ENCODE measurements at places on chromosomes 12 and 14. TPM values are rescaled to one million over a fixed set of nuclear protein-coding genes. Genes with fewer than 3 reads are reported as not detected.

CISTR gene
- 0.81 TPM for total RNA-seq

FSCB gene
- not detected for total RNA-seq

WNT1 gene
- total RNA-seq = not detected

OR6C6 gene
- total RNA-seq = not detected

MED13L gene
- 55.5 TPM for total RNA-seq

C12orf54 gene
- total RNA-seq = not detected

PTHLH gene
- total RNA-seq = not detected

DBX2 gene
- total RNA-seq = 0.27 TPM

RND1 gene
- 7.6 TPM for total RNA-seq

PLXNC1 gene
- total RNA-seq = 2.0 TPM

ASCL1 gene
- total RNA-seq = 0.07 TPM

AVPR1A gene
- total RNA-seq = 0.24 TPM

DNA sequence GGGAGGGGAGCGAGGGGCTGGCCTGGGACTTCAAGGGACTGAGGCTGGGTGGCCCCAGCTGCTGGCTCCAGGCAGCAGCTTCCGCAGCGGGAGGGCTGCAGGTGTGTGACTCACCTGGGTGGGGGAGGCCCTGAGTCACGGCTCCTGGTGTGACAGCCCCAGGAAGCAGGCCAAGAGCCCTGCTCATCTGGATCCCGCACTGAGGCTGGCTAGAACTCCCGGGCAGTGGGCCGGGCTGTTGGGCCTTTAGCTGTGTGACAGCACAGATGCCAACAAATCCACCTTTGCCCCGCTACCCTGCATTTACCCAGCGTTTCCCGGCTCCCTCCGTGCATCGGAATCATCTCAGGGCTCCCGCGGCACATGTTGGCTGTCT is 180.0 kb upstream of the PRMT8 start:
- no peak for DNase-seq

- DNase-seq = peak; percentile 25
Observed at GRCh38 chr14:67622675-67623074, 3.0 kb downstream of the ARG2 start.

DNA sequence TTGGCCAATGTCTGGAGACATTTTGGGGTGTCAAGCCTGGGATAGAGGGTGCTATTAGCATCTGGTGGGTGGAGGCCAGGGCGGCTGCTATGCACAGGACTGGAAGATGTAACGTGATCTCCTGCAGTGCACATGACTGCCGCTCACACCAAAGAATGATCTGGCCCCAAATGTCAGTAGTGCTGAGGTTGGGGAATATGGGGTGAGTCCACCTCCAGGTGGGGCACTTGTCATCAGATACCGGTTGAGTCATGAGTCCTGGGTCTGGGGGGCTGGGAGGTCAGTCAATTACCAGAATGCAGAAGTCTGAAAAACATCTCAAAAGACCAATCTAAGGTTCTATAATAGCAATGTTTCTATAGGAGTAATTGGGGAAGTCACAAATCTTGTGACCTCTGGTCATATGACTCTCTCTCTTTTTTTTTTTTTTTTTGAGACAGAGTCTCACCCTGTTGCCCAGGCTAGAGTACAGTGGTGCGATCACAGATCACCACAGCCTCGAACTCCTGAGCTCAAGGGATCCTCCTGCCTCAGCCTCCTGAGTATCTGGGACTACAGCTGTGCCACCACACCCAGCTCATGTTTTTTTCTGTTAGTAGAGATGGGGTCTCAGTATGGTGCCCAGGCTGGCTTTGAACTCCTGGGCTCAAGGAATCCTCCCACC is 6.0 kb upstream of the SDSL start:
- no peak for DNase-seq

DNA sequence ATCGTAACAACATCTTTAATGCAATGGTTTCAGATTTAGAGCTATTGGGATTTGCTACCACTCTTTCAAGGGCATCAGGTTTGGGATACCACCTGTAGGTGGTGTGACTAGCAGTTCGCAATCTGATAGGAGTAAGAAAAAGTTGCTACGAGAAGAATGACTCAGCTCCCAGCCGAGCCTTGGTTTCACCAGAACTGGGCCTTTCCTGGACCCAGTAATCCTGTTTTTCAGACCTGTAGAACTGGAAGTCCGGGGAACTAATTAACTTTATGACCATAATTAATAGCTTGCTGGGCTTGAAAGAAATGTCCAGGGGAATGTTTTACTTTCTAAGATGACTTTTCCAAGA is 770 bp downstream of the ABHD4 start:
- no peak for DNase-seq

DNA sequence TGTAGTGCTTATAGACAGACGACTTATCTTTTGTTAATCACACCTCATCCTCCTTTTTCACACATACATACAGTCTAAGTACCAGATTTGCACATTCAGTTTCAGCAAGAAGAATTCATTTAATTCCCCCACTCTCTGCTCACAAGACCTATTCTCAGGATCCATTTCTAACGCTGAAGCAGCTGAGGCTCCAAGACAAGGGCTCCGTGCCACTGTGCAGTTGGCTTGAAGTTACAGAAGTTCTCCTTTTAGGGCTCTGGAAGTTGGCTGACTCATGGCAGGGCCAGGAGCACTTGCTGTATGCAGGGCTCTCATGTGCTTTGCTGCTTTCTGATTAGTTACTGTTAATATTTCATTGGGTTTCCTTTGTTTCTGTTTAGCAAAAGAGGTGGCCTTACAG is 1566.9 kb upstream of the TMEM132C start:
- DNase-seq = no peak

DNA sequence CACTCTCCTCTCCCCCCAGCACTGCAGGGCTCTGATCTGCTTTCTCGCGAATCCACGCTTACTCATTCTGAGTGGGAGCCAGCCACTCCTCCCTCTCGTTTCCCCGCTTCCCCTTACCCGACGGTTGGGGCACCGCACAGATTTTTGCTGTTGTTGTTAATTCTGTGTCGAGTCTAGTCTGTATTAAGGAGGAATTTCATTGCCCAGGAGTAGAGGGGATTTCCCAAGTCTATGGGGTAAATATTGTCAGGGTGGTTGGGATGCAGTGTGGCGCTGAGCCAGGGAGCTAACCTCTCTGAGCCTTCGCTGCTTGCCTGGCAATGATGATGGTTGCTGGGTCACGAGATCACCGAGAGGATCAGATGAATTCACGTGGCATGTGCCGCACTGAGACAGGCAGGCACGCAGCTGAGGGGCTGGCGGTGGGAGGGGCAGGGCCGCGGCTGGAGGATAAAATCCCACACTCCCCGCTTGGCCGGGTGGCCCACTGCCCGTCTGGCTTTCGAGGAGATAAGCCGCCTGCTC is 18.5 kb downstream of the NCOR2 start:
- no peak for DNase-seq

DNA sequence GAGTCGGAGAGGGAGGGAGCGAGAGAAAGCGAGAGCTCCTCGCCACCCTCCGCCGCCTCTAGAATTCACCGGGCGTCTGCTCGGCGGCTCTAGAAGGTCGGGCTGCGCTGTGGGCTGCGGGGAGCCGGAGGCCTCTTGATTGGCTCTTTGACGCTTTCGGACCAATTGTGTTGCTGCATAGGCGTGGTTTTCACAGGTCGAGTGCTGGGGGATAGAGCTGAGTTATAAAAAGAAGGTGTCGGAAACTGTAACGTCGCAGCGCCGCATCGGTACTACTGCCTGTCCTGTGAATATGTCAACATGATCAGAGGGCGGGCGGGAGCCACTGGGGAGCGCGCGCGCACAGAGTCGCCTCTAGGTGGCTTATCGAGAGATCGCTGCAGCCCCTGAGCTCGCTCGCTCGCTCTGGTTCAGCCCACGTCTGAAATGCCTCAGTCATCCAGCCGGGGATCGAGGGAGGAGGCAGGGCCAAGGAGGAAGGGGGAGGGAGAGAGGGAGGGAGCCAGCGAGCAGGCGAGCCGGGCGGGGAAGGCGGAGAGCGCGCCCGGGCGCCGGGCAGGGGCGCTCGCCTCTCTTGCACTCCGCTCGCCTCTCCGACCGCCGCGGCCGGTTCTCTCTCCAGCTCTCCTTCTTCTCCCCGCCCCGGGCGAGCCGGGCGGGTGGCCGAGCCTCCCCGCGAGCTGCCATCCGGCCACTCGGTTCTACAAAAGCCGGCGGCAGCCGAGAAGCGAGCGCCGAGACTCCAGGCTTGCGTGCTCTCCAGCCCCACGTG is at the start of gene TBX3:
TBX3 (minus strand) TSS at position 78 of the 772 bp plus-strand sequence. CDS start 975 bp downstream, outside the sequence.
- DNase-seq = peak; percentile 90

DNA sequence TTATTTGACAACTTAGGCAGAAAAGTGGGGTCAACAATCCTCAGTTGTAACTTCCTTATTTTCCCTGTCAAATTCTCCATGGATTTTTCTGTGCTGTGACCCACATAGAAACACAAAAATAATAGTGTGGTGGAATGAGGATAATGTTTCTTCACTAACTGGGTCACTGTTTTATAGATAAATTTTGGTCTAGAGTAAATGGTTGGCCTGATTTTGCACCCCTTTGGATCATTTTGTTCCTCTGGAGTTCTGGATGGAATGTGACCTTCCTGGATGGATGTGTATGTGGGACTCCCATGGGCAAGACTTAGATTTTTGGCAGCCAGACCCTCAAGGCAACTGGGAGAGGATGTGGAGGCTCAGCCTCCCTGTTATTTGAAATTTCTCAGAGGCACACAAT is 52.7 kb upstream of the RNU6-8 start:
- DNase-seq = no peak

GRCh38 chr12:52355176-52355575 is 12.1 kb downstream of the KRT85 start:
- DNase-seq = no peak

GRCh38 chr12:6312529-6313325 is 2.2 kb downstream of the PLEKHG6 start:
- DNase-seq = peak; percentile 68

DNA sequence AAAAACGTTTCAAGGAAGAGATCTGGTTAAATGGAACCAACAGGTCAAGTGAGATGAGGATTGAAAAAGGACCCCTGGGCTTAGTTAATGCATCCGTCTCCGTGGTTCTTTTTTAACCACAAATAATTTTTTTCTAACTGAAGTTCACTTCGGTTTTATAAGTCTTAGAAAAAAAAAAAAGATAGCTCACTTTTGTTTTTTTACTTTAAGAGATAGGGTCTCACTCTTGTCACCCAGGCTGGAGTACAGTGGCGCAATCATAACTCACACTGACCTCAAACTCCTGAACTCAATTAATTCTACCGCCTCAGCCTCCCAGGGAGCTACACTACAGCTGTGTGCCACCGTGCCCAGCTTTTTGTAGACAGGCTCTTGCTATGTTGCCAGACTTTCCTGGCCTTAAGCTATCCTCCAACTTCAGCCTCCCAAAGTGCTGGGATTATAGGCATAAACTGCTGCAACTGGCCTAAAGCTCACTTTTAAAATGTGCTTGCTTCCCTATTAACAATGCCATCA is 11.8 kb downstream of the HNRNPC start:
- DNase-seq = no peak

GRCh38 chr12:106672314-106673025 is 89.7 kb downstream of the RFX4 start:
- DNase-seq = no peak

- DNase-seq = no peak
Observed at GRCh38 chr14:80926397-80927082, 15.0 kb downstream of the CEP128 start.

GRCh38 chr14:105414456-105415371 is 4.9 kb upstream of the MTA1 start:
- DNase-seq = peak; percentile 75

DNA sequence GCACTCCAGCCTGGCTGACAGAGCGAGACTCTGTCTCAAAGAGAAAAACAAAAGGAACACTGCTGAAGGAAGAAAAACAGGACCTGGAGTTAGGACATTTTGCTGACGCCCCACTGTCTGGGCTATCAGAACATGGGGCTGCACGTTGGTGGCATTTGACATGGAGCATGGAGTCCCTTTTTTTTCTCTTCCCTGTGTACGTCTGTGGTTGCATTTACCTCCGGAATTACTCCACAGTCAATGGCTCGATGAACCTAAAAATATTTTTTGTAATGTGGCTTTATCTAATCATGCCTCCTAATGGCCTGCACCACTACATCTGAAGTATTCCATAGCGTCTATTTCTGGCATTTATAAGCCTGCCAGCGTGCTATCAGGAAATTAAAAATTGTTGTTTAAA is 30.7 kb downstream of the TESC start:
- DNase-seq = no peak

- no peak for DNase-seq
Observed at GRCh38 chr14:74938531-74939495, 15.8 kb upstream of the RPS6KL1 start.

DNA sequence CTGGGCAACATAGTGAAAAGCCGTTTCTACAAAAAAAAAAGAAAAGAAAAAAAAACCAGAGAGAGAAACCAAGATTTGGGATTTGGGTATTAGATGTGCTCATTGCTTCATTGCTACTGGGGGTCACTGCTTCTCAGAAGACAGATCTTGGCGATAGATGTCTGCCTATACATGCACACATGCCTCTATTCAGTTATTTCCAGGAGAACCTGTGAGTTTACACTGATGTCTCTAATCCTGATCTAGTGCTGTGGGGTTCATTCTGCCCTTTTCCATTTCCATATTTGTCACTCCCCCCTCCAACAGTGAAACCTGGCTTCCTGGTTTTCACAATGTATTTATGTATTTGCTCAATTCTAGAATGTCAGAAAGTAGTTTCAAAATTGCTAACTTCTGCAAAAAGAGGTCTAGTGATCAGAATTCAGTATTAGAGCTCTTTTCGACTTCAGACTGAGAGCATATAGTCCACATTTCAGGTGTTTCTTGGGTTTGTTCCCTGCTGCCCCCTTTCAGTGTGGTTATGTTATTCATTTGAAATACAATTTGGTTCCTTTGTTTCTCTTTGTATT is 111.0 kb downstream of the SLC25A47 start:
- DNase-seq = no peak

- no peak for DNase-seq
Observed at GRCh38 chr14:52391881-52392615, 77.9 kb downstream of the PTGER2 start.

- DNase-seq = no peak
Observed at GRCh38 chr12:60075091-60075490, 479.3 kb downstream of the SLC16A7 start.

DNA sequence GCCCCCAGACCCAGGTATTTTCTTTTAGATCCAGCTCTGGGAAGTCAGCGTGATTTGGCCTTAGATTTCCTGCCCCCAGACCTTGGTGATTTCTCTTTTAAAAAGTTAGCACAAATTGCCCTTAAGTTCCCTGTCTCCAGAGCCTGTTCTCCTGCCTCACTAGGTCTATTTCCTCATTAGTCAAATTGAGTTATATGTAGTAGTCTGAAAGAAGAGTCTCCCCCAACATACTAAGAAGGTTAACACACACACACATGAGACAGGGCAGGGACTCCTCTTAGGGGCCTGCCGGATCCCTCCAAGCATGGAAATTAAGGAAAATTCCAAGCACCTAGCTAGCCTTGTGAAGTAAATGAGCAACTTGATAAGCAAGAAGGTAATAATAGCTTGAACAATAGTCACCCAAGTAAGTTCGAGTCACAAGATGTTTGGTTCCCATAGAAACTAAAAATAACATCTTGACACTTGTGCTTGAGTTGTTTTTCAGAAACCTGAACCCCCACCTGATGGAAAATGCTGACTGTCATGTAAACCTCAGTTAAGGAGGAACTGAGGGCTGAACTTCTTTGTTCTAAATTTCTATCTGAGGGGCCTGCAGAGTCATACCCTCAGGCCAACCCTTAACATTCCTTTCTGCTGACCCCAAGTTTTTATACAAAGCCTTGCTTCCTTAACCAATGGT is 51.6 kb downstream of the CAND1 start:
- no peak for DNase-seq
